PC-9 (cell line): ENCODE measurements at places on chromosomes 1 and 21.
A peak's percentile ranks its signal among the peaks of the same experiment; 100 is the strongest.

DNA sequence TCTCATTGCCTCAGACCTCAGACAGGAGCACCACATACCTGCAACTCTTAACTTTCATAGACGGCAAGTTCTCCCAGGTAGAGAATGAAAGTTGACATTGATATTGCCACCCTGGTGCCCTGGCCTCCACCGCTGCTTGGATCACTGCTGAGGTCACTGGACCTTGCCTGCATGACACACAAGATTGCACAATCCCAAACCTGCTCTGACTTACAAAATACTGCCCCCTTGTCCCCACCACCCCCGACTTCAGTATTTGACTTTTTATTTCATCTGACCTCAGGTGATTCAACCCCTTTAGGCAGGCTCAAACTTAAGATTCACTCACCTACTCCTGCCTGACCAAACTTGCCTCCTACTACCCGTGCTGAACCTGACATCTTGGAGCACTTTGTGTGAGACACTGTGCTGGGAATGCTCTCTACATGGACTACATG lies 43.1 kb upstream of the S1PR1 start:
- DNase-seq, result no peak
- no peak overlapping the region for H3K27ac ChIP-seq
- H3K36me3 ChIP-seq, result no peaks in the 10 kb centered on the region
- peaks cover 10% of the 10 kb centered on the region for H3K4me1 ChIP-seq
- no peak overlapping the region for H3K4me3 ChIP-seq
- H3K27me3 ChIP-seq, result no peaks in the 10 kb centered on the region

- H3K4me3 ChIP-seq, result no peak overlapping the region
- H3K27me3 ChIP-seq, result no peaks in the 10 kb centered on the region
- H3K36me3 ChIP-seq, result no peaks in the 10 kb centered on the region
- H3K4me1 ChIP-seq, result peaks cover 11% of the 10 kb centered on the region
Observed at GRCh38 chr1:59752556-59753414, 62.0 kb upstream of the HOOK1 start.

DNA sequence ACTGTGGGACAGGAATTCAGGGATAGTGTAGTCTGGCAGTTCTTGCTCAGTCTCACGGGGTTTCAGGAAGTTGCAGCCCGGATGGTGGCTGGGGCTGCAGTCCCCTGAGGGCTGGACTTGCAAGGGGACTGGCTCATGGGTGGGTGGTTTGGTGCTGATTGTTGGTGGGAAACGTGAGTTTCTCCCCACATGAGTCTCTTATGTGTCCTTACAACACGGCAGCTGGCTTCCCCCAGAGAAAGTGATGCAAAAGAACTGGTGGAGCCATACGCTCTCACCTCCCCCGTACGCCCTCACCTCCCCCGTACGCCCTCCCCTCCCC lies 64.9 kb downstream of the EVA1C start:
- H3K36me3 ChIP-seq, result no peaks in the 10 kb centered on the region
- DNase-seq, result no peak
- no peak overlapping the region for H3K4me3 ChIP-seq
- H3K27me3 ChIP-seq, result no peaks in the 10 kb centered on the region
- H3K4me1 ChIP-seq, result peaks cover 3% of the 10 kb centered on the region; the same call in 1 of the 2 replicates

- H3K4me3 ChIP-seq, result no peak overlapping the region
- no peaks in the 10 kb centered on the region for H3K4me1 ChIP-seq
- peaks cover 33% of the 10 kb centered on the region for H3K36me3 ChIP-seq
- no peak for DNase-seq
- H3K27ac ChIP-seq, result no peak overlapping the region
Observed at GRCh38 chr1:225980005-225980836, 18.9 kb downstream of the SDE2 start.

DNA sequence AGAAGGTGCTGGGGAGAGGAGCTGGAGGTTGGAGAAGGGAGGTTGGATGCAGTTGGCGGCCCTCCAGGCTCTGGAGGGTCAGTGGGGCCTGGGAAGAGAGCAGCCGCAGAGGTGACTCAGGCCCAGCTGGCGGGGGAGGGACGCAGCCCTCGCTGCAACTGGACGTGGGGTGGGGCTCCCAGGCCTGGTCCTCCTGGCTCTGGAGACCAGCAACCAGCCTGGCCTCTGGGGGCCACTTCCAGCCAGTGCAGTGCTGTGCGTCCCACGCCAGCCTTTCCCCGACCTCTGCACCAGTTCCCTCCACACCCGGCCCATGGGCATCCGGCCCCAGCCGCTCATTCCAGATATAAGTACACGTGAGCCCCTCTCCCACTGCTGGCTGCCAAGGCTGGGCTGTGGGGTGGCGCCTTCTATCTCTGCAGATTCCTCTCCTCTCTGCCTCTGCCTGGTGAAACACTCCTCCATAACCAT lies 38.0 kb upstream of the COL18A1 start:
- H3K27me3 ChIP-seq, result no peaks in the 10 kb centered on the region
- H3K36me3 ChIP-seq, result no peaks in the 10 kb centered on the region
- peak overlapping the region; percentile 53 for H3K27ac ChIP-seq

DNA sequence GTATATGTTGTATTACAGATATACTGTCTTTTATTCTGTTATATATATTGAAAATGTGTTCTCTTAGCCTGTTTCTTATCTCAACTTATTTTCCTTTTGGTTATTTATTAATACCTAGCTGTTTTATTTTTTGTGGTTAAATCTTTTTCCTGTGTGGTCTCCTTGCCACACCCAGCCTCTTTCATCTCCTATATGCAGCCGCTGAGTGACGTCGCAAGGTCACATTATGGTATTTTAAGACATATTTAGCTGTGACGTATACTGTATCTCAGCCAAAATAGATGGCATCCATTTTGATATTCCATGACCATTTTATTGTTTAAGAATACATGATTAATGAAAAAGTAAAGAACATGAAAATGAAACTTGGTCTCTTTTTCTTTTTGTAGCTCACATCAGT lies 29.1 kb downstream of the CENPF start:
- H3K4me3 ChIP-seq, result no peak overlapping the region
- H3K27me3 ChIP-seq, result no peaks in the 10 kb centered on the region
- H3K36me3 ChIP-seq, result peaks cover 20% of the 10 kb centered on the region; the same call in 1 of the 2 replicates
- no peak overlapping the region for H3K27ac ChIP-seq
- no peaks in the 10 kb centered on the region for H3K4me1 ChIP-seq
- no peak for DNase-seq

GRCh38 chr1:59638231-59638711 lies 176.5 kb upstream of the HOOK1 start:
- H3K27ac ChIP-seq, result no peak overlapping the region
- no peaks in the 10 kb centered on the region for H3K27me3 ChIP-seq
- H3K4me3 ChIP-seq, result no peak overlapping the region
- no peaks in the 10 kb centered on the region for H3K36me3 ChIP-seq
- H3K4me1 ChIP-seq, result no peaks in the 10 kb centered on the region

GRCh38 chr1:209266590-209267205 lies 316.8 kb upstream of the CAMK1G start:
- peak overlapping the region; percentile 45 for H3K27ac ChIP-seq
- peaks cover 13% of the 10 kb centered on the region for H3K4me1 ChIP-seq
- H3K36me3 ChIP-seq, result no peaks in the 10 kb centered on the region
- peak; percentile 5 for DNase-seq
- H3K27me3 ChIP-seq, result no peaks in the 10 kb centered on the region
- no peak overlapping the region for H3K4me3 ChIP-seq

DNA sequence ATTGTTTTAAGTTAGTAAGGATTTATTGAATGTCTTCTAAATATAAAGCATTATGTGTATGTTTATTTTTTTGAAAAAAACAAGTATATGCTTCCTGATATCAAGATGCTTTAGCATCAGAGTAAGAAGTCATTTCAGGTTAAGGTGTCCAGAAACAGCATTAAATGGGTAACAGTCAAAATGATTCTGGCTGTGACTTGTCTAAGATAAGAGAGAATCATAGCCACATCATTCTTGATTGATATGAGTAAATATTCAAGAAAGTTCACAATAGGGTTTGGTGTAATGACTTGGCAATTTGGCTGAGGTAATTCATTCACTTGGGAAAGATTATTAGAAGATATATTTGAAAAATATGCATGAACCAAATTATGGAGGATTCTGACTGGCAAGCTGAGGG lies 193.8 kb downstream of the DPYD start:
- DNase-seq, result no peak
- no peak overlapping the region for H3K27ac ChIP-seq
- no peak overlapping the region for H3K4me3 ChIP-seq
- H3K27me3 ChIP-seq, result no peaks in the 10 kb centered on the region
- H3K36me3 ChIP-seq, result no peaks in the 10 kb centered on the region
